ENCODE measurements at places on chromosomes 16 and 17.
A peak's percentile ranks its signal among the peaks of the same experiment; 100 is the strongest.

DNA sequence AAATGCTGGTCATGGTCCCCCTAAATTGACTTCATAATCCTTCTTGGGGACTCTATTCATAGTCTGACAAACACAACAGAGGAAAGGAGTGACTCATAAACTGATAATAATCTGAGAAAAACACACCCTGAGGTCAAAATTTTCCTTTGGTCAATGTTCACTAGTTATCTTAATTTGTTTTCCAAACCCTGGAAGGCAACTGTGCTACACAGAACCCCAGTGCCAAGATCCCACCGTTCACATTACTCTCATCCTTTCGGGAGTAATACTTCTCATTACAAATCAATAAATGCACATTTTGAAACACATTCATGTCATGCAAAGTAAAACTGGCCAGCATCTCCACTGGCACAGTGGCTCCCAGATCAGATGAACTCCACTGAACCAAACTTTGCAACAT is 23.2 kb downstream of the COIL start:
- DNase-seq = no peak

DNA sequence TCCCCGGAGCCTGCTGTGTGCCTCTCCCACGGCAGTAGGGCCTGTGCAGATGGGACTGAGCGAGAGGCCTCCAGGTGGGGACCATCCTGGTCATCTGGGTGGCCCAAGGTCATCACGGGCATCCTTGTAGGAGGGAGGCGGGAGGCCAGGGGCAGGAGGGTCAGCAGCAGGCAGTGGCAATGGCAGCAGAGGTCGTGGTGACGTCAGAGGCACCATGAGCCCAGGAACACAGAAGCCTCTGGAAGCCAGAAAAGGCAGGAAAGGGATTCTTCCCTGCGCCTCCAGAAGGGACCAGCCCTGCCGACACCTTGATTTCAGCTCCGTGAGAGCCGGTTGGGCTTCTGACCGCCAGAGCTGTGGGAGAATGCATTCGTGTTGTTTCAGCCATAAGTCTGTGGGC is 190.3 kb downstream of the BANP start:
- DNase-seq = no peak

- no peak for DNase-seq
Observed at GRCh38 chr17:54418467-54418866, 482.2 kb upstream of the TOM1L1 start.

DNA sequence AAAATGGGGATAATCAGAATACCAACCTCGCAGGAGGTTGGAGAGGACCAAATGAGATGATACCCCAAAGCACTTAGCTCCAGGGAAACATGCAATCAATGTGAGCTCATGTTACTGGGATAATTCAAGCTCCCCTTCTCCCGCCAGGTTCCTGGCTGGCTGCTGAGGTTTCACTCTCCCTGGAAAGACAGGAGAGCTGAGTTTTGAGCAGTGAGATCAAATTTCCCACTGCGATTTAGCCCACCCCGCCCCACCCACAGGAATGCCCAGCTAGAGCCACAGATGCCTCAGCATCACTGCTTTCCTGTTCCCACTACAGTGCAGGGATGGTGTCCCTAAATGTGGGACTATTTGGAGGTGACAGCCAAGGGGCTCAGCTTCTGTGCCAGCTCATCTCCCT is 56.7 kb downstream of the ZNF423 start:
- DNase-seq = no peak

GRCh38 chr16:9012848-9013507 is 49.3 kb upstream of the USP7 start:
- peak; percentile 79 for DNase-seq

DNA sequence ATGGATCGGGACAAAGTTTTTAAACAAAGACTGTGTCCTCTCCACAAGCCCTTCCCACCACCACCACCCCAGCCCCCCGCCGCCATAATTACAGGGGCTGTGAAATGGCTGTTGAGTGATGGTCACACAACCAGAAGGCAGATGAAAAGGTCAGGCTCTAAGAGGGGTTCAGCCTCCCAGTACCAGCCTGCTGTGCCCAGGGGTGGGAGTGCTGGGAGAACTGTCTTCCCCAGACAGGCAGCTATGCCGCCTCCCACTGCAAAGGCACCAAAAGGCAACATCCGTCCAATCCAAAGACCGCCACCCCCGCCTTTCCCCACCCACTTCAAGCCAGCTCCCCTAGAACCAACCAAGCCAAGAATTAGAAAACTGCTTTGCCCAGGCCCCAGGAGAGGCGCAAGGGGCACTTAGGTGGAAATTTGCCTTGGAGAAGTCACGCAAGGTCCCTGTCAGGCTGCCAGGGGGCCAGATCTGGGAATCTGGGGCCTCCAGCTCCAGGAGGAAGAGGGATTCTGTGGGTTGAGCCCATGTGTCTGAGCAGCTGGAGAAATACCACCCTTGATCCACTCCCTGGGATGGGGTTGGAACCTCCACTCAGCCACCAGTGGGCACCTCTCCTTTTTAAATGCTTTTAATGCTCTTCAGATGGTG is 14.4 kb downstream of the CARHSP1 start:
- no peak for DNase-seq

- no peak for DNase-seq
Observed at GRCh38 chr17:7684851-7685532, 2.3 kb downstream of the TP53 start.

GRCh38 chr17:78736526-78737079 is 45.5 kb downstream of the CYTH1 start:
- DNase-seq = no peak

- no peak for DNase-seq
Observed at GRCh38 chr16:2231016-2231931, 5.0 kb upstream of the DNASE1L2 start.

DNA sequence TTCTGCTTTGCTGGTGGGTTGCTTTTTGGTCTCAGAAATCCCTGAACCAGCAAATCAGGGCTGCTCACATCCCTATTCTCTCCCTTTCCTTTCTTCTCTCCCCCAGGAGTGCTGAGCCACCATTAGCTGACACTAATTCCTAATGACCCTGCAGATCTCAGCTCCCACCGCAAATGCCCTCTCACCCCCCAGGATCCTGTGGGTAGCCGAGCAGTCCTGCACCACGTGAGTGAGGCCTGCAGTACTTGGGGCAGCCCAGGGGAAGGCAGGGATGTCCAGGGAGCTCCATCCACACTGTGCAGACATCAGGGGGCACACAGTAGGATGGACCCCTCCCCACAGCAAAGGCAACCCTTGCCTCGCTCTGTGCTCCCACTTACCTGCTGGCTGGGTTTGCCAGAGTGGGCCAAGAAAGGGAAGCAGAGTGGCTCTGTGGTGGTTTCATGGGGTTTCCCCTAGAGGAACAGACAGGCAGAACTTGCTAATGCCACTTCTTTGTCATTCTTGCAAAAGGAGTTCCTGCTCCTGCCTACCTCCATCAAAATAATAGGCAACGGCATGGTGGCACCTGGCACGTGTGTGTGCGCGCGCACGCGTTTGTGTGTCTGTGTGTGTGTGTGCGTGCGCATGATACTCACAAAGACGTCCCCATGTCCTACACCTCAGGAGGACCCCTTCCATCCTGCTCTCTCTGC is 135.6 kb downstream of the GAS7 start:
- DNase-seq = no peak

GRCh38 chr17:58306131-58306951 is 22.3 kb downstream of the TSPOAP1 start:
- DNase-seq = peak; percentile 28

DNA sequence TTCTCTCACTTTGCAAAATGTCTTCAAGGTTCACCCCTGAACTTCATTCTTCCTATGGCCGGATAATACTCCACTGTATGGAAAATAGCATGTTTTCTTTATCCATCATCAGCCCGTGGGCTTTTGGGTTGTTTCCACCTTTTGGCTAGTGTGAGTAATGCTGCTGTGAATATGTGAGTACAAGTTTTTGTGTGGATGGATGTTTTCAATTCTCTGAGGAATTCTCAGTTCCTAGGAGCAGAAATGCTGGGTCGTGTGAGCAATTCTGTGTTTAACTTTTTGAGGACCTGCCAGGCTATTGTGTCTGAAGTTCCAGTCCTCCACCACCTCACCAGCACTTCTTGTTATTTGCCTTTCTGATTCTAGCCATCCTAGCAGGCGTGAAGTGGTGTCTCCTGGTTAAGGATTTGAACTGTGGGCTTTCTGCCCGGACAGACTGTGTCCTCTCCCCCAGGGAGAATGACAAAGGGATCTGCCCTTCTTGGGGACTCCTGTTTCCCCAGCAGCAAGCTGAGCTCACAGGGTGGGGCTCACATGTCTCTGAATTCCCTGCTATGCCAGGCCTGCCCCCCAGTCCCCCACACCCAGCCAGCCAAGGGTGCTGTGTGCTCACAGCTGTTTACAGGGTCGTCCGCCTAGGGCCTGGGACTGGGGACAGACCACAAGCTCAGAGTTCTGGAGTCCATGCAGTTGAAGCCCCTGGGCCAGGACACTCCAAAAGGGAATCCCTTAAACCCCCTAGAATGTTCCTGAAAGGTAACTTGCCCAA is 92.2 kb upstream of the CIBAR2 start:
- no peak for DNase-seq

All from SK-N-SH (cell line).